ENCODE measurements at places on chromosomes 4 and X.

DNA sequence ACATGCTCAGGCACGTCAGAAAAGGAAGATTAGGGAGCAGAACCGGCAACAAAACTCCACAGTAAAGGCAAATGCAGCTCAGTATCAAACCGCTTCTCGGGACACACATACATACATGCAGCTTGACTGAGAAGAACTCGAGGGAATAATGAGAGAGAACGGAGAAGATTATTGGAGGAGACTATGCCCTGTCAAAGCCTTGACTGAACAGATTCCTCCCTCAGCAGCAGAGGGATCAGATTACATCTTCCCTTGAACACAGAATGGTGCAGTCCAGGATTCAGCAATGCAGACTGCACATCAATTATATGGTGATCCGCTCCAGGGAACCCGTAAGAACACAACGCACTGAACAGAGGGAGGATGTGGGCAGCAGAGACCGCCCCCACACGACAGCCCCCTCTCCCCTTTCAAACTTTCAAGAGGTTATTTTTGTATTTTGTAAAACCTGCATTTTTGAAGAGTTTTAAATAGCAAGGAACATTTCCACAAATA lies 183.2 kb downstream of the FBXW7 start:
- DNase-seq: peak; percentile 97

DNA sequence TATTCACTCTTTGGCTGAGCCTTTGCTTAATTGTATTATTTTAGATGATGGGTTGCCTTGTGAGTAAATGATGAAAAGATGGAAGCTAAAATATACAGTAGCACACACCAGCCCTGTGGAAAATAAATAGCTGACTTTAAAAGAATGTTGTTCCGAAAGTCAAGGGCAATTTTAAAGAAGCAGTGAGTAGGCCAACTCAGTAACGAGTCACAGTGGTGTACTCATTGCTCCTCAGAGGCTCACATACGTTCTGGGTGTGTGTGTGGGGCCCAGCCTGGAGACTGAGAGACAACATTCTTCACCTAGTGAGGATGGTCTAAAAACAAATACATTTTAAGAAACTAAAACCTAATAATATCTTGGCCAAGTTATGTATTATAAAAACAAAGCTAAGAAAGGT lies 640.3 kb downstream of the TRIML1 start:
- DNase-seq: no peak

DNA sequence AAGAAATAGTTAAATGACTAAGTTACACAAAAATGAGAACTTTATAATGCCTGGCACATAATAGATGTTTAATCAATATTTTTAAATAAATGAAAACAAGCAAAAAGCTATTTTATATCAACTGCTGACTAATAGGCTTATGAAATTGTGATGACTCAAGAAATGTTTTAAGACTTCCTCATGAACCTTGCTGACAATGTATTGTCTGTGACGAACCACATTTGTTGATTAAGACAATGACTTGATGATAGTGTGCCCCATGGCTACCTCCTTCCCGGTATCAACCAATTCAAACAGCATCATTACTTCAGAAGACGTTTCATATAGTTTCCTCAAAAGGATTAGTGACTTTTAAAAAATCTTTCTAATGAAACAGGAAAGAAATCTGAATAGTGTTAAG lies 7.9 kb downstream of the CXCL6 start:
- DNase-seq: peak; percentile 73

DNA sequence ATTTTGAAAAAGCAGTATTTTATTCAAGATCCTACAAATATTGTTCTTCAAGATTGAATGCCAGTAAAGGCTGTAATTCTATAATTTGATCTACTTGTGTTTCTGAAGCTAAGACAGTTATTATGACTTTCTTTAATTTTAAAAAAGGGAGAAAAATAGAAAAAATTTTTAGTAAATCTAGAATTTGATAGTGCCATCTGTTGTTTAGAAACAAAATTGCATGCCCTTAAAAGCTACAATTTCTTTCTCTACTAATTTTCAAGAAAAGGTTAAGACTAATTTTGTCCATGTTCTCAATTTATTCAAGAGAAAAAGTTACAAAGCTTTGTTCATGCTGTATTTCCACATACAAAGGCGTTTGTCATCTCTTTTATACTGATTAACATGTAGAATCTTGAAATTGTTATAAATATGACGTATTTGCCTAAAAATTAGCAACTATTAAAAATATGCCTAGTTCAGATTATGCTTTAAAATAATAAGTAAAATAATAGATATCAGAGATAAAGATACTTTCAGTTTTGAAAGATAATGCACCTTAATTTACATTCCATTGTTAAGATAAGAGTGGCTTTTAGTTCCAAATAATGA lies 25.6 kb upstream of the MMRN1 start:
- DNase-seq: peak; percentile 25

DNA sequence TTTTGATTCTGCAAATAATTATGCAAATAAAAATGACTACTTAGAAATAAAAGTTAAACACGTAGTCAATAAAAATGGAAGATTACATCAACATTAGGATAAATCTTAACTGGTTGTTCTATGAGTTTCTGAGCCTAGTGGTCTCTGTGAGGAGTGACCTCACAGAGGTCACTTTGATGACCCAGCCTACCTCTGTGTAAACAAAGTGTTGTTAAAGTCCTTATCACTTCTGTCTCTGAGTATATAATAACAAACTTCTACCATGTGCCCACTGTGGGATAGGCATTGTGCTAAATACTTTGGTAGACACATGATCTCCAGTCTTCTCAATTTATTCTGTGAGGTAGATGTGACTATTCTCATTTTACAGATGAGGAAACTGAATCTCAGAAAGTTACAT lies 85.4 kb downstream of the PDE5A start:
- DNase-seq: no peak

Data from cardiac fibroblast (primary cell).